Ureter (tissue), 1 donor: ENCODE measurements at places on chromosomes 7 and 10.

- no peak for DNase-seq
Measured at GRCh38 chr7:16083931-16084330, 337.4 kb downstream of the CRPPA start.

DNA sequence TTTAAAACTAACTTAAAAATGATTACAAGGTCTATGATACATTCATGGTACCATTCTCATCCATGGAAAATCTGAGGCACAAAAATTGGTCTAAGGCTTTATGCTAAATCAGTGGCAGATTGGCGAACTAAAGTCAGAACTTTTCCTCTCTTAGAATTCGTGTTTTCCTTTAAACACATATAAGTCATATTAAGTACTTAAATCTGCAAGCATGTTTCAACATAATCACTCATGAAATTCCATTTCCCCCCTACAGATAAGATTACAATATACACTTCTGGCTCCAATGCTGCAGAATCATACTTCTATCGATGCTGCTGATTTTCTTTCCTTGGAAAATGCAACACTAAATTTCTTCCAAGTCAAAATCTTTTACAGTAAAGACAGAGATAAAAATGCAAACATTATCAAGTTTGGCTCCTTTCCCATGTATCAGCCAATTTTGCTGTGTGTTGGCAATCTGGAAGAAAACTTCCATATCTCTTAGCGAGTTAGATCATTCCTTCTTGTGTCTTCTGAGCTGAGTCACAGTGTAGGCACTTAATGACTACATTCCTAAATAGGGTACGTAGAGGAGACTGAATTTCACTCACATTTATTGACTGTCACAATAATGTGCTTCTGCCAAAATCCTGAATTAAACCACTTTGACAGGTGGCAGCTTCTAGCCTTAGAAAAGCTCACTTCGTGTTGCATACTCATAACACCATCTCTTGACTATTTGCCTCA is 76.4 kb upstream of the LRRC17 start:
- no peak for DNase-seq

DNA sequence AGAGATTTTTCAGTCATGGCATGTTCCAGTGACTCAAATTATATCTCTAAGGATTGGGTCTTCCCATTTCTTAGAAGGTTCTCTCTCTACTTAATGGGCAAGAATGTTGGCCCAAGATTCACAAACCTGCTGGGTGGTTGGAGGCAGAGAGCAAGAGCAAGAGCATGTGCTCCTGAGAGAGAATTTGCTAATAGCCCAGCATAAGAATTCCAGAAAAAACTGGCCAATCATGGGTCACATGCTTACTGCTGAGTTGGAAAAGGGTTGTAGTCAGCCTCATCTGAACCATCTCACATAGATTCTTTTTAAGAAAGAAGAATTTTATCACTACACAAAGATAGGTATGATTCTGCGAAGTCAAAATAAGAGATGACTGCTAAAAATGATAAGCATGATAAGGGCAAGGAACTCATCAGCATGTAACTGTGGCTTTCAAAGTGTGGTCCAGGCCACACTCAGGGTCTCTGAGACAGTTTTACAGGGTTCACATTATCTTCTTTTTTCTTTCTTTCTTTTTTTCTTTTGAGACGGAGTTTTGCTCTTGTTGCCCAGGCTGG is 8.2 kb upstream of the VCL start:
- no peak for DNase-seq

GRCh38 chr7:101631224-101631714 is 2.2 kb upstream of the MYL10 start:
- no peak for DNase-seq

- DNase-seq: no peak
Measured at GRCh38 chr10:14519785-14520184, 189.1 kb upstream of the FRMD4A start.

- DNase-seq: no peak
Measured at GRCh38 chr7:27991006-27991528, 189.5 kb downstream of the JAZF1 start.

DNA sequence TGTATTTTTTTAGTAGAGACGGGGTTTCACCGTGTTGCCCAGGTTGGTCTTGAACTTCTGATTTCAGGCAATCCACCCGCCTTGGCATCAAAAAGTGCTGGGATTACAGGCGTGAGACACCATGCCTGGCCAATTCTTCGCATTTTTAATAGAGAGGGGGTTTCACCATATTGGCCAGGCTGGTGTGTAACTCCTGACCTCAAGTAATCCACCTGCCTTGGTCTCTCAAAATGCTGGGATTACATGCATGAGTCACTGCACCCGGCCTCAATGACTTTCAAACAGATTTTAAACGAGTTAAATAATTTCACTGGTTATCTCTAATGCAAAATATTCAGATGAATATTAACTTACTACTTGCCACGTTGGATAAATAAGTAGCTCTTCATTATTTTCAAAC is 37.6 kb upstream of the STEAP4 start:
- DNase-seq: no peak

GRCh38 chr10:121541450-121542120 is 56.7 kb downstream of the FGFR2 start:
- DNase-seq: no peak

DNA sequence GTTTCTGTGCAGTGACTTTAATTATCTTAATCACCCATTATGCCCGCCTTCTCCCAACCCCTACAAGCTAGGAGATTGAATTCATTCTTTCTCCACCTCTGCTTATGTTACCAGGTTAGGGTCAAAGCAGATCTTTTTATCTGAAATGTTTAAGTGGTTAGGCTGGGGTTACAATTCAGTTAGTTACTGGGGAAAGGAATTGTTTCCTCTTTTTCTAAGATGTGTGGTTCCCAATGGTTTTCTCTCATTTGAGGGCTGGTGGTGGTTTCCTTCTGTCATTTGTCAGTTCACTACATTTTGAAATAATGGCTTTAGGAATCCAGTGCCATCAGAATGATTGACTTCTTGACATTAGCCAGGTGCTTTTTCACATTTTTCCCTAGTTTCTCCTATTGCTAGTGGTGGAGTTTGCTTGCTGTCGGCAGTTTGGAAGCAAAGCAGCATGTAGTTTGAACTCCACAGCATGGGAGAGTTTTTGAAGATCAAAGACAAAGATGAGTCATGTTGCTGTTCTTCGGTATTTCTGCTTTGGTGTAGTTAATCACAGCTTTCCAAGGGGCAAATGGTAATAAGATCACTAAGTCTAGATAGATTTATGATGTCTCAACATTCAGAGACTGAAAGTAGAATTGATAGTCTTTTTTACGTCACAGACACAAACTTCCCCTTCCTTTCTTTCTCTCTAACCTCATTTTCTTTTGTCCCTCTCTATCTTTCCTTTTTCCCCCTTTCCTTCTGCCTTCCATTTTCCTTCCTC is 168.2 kb downstream of the SND1 start:
- no peak for DNase-seq

GRCh38 chr10:10403762-10404161 is 613.9 kb upstream of the CELF2 start:
- no peak for DNase-seq
